Suppressor macrophage treated with lipopolysaccharide for 1 hour (primary cell): ENCODE measurements at places on chromosomes 6 and 20.

DNA sequence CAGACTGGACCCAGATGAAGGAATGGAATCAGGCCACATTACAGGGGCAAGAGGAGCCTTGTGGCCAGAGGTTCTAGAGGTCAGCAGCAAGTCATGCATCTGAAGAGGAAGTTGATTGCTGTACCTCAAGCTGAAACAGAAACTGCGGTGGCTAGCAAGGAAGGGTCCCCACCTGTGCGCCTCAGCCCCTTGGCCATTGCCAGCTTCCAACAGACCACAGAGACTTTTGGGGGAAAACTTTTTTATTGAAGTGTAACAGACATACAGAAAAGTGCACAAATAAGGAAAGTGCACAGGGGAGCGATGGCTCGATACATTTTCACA, 26.8 kb upstream of the SLC9A8 start:
- DNase-seq = peak; percentile 45

DNA sequence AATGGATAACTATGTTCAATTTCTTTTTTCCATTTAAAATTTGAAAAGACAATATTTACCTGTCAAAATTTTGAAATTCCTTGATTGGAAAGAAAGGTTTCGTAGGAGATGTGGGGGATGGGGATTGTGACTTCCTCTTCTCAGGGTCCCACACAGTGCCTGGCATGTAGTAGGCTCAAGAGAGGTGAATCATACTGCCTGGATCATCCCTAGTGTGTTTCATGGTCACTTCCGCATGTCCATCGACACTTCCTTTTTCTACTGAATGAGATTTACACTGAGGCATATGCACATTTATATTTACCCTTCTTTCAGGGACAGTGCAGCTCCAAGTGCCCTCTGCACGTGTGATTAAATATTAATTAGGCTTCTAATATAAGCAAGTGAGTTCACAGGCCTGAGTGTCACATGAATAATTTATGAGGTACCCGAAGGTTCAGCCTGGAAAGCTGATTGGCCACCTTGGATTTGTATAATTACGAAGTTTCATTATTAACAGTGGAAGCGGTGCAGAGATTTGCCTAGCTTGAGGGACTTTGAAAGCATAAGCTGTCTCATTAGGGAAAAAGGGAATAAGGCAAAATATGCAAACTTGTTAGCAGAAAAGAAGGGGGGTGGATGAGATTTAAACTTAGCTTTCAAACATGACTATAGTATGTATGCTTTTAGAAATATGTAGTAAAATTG, 177.5 kb upstream of the MMS22L start:
- DNase-seq = peak; percentile 37

DNA sequence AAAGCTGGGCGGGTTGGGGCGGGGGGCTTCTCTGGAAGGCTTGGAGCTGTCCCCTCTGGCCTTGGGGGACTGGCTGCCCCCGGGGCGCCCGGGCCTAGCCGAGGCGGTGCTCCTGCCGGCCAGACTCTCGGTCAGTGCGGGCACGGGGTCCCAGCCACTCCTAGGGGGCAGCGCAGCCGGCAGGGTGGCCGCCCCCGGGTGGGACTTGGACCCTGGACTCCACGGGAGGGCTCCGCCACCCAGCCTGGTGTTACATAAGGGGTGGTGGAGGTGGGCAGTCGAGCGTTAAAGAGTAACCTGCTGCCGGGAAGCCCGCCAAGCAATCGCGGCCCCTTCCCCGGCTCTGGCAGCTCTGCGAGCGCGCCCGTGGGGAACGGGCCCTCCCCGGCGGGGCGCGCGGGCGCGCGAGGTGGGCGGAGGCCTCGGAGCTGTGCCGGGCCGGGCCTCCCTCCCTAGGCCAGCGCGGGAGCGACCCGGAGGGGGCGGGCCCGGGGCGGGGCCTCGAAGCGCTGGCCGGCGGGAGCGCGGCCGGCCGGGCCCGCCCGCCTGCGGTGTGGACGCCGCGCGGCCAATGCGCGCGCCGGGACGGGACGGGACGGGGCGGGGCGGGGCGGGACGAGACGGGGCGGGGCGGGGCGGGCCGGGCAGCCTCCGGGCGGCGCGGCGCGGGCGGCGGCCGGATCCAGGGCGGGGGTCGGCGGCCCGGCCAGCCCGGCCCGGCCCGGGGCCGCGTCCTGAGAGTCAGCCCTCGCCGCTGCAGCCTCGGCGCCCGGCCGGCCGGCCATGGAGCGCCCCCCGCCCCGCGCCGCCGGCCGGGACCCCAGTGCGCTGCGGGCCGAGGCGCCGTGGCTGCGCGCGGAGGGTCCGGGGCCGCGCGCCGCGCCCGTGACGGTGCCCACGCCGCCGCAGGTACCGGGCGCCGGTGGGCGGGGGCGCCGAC, at the start of gene SLC2A4RG:
Gene SLC2A4RG (plus strand): TSS at position 647 of the 940 bp plus-strand sequence. CDS start 137 bp downstream, at position 784.
- DNase-seq = peak; percentile 98

GRCh38 chr6:152695372-152696045, 2.2 kb upstream of the MYCT1 start:
- DNase-seq = peak; percentile 15

DNA sequence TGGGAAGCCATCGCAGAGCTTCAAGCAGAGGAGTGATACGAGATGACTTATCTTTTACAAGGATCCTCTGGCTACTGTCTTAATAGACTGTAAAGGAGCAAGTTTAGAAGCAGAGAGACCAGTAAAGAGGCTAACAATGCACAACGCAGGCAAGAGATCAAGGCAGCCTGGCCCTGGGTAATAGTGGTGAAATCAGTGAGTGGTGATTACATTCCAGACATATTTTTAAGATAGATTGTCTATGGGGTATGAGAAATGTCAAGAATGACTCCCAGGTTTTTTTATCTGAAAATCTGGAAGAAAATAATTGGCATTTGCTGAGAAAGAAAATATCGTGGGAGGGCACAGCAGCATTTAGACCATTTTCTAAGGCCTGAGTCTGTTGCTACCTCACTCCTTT, 213.6 kb upstream of the HTR1E start:
- DNase-seq = no peak

- DNase-seq = peak; percentile 88
These were observed 719 bp upstream of the EDN1 start for GRCh38 chr6:12289365-12289919.

GRCh38 chr6:139064981-139065665, 36.6 kb downstream of the ABRACL start:
- DNase-seq = no peak

DNA sequence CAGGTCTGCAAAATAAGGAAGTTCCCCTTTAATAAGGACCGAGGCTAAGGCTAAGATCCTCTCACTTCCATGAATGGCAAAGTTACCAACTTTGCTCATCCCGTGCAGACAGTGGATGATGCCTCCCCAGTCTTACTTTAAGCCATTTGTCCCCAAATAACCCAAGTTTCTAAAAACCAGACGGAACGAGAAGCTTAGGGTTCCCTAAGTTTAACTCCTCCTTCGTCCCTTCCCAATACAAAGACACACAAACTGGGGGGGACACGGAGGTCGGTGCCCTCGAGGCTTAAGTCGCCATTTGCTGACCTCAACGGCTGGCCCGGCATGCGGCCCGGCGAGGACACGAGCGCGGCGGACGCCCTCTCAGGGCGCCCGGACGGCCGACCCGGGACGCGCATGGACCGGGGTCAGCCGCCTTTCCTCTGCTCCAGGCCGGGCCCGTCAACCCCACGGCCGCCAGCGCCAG, 527 bp downstream of the FBXO30 start:
- peak; percentile 53 for DNase-seq

DNA sequence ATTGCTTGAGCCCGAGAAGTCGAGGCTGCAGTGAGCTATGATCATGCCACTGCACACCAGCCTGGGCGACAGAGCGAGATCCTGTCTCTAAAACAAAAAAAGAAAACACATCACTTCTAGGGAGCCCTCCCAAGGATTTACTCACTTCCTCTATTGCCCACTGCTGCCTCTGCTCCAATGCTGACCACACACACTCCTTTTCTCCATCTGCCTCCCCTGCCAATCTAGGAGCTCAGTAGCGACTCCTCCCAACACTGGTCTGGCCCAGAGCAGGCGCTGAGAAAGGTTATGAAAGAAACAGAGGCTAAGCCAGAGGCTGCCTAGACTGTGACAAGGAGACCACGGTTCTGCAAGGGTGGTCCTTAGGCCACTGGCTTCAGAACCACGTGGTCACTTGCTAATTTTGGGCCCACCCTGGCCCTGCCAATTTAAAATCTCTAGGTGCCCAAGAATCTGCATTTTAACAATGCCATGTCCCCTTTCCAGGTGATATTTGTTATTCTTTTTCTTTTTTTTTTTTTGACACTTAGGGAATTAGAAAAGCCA, 1.3 kb upstream of the E2F1 start:
- peak; percentile 53 for DNase-seq

DNA sequence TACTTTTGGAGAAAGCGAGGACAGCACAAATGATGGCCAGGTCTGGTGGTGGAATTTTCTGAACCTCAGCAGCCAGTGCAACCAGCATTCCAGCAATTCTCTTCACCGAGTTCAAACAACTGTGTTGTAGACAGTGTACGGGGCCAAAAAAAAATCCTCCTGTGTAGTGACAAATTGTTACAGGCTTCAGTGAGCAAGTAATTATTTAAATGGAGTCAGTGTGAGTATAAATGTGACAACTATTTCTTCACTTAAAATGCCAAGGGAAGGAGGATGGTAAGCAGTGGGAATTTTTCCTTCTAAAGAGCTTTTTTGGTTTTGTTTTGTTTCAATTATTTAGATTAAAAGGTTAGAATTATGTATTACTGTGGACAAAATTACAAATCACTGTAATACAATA, 154.1 kb downstream of the TMEM242 start:
- DNase-seq = no peak

GRCh38 chr6:113292646-113293422, 564.3 kb upstream of the MARCKS start:
- DNase-seq = no peak

- DNase-seq = peak; percentile 81
These were observed 93.3 kb upstream of the RNF24 start for GRCh38 chr20:4108495-4109306.

GRCh38 chr6:26552205-26552604, 14.0 kb downstream of the HMGN4 start:
- no peak for DNase-seq

DNA sequence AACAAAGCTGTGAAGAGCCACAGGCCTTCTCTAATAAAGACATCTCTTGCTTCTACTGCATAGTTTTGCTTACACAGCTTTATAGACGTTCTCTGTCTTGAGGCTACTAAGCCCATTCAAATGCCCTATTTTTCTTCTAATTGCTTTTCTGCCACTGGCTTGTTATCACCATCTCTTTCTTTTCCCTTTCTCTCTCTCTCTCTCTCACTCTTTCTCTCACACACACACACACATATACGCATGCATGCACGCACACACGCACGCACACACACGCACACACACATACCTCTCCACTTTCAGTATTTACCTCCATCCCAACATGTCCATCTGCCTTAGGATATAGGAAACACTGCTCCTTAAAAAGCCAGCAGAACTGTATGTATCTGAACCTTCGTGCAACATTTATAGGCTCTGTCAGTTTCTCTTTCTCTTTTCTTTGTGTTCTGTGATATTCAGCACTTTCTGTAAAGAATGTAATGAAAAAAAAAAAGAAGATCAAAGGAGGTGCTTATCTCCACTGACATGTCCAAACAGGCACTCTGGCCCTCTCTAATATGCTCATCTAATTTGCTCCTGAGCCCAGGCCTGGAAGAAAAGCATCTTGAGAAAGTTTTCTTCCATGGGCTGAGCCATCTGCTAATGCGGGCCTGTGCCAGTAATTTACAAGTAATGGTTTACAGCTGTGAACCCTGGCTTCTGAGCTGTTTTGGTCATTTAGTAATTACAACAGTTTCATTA, 1046.7 kb upstream of the MAP3K7 start:
- DNase-seq = no peak

DNA sequence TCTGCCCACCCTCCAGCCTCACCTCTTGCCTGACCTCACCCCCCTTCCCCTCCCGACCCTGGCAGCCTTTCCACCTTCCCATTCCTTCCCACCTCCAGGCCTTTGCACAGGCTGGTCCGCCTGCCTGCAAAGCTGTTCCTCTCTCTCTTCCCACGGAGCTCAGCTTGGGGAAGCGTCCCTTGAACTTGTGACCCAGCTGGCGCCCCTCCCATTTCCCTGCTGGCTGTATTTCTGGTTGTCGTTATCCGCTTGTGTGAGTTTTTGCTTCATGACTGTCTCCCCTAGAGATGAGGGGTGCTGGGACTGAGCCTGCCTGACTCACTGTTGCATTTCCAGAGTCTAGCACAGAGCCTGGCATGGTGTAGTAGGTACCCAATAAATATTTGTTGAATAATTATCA, 32.5 kb downstream of the VSTM2L start:
- DNase-seq = peak; percentile 18

DNA sequence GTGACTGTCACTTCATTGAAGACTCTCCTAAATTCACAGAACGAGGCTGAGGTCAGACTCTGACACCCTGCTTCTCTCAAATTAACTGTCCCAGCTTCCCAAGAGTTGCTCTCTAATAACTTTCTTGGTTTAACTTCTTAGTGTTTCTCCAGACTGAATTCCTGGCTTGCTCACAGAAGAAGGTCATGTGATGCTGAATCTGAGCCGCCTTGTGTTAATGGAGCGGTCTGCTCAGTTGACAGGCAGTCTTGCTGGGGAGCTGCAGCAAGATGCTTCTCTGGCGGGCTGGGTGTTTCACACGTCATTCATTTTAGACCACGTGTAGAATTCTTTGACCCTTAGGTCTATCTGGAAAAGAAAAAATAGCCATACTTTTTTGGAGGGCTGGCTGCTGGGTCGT, 107.3 kb downstream of the FOXO3 start:
- no peak for DNase-seq

DNA sequence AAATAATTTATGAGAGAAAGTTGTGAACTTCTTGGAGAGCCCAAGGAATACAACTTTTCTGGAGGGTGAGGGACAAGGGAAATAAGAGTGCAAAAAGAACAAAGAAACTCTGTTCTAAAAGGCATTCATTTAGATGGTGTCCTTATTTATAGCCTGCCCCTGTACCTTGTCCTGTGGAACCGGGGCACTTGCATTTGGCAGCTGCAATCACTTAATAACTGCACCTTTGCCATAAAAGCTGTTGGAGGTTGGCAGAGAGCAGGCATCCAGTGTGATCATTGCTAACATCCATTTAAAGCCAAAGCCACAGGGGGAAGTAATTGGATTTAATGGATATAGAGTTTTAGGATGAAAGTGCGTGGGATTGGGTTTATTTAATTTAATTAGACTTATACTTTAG, 50.8 kb upstream of the SGK1 start:
- DNase-seq = no peak

DNA sequence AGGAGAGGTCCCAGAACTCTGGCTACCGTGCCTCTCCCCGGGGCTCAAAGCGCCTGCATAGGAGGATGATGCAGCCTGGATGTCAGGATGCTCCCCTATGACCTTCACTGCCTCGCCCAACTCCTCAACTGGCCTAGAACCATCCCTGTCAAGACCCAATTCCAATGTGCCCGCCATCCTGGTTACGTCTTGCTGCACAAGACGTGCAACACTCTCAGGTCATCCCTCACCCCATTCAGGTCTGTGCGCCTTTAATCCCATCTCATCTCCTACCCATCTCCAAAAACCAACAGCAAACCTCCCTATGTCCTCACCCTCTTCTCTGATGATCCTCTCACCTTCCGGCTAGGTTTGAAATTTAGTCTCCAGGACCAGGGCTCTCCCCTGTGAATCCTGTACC, 3.5 kb downstream of the SFT2D1 start:
- no peak for DNase-seq

DNA sequence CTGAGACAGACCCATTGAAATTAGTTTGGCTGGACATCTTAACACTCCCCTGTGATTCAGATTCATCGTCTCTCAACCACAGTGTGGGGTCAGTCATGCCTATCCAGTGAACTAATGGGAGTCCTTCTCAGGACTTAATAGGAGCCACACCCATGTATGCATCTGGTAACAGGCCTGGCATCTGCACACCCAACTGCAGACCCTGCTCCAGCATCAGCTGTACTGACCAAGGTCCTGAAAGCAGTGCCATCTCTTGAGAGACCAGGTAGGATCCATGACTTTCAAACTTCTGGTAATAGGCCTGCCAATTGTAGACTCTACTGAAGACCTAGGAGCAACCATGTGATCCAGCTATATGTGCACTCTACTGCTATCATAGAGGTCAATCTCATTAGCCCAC, 363.6 kb upstream of the POU3F2 start:
- DNase-seq = no peak
